ENCODE measurements at places on chromosomes 3 and 15.

DNA sequence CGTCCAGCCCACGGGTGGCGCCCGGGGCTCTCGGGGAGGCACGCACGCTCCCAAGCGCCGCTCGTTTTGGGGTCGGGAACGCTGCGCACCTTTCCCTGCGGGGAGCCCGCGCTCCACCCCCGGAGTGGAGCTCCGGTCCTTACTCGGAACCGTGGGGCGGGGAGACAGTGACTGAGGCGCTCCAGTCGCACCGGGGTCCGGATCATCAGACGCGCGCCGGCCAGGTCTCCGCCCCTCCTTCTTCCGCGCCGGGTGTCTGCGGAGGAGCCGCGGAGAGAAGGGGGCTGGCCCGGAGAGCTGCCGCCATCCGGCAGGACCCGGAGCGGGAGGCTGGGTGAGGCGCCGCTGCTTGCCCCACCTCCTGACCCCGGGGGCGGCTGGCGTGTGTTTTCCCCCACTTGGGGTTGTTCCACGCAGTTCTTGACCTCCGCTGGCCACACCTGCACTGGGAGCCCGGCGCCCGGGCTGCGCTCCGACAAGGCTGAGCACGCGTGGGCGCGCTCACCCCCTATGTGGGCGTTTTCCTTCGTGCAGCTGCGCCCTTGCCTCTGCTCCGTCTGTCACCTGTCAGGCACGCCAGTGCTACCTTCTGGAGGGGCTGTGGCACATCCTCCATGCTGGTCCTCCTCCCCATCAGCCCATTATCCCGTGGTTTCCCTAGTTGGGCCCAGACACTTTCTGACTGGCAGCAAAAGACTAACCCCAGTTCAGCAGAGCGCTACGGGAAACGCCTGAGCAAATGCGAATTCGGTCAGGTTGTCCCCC, at the start of gene MCF2L2:
TSS of gene MCF2L2 (minus strand) at position 173 of the 765 bp plus-strand sequence. CDS start 642 bp downstream, outside the sequence.
- DNase-seq, result no peak

DNA sequence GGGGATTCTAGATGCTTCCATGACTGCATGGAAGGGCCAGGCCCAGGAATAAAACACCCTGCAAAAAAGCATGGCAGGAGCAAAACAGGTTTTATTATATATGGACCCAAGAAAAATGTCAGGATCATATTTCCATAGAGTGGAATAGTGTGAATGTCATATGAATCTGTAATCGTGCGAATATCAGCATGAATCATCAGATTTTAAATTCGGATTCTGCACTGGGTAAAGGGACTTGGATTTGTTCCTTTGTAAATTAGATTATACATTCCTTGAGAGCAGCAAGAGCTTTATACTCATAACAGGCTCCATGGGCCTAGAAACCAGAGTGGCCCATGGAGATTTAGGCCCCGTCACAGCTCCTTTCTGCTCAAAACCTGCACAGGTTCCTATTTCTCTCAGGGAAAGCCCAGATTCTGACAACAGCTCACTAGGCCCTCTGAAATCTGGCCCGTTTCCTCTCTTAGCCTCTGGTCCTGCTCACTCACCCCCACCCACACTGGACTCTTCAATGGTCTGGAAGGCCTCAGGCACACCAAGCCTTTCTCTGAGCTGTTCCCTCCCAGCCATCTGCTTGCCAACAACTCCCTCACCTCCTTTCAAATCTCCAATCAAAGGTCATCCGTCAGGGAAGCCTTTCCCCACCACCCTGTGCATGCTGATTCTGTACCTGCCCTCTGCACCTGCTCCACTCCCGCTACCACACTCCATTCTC, 76.0 kb downstream of the FEM1B start:
- peak; percentile 60 for DNase-seq

GRCh38 chr3:111903067-111903511, 44.0 kb downstream of the PHLDB2 start:
- peak; percentile 92 for DNase-seq

DNA sequence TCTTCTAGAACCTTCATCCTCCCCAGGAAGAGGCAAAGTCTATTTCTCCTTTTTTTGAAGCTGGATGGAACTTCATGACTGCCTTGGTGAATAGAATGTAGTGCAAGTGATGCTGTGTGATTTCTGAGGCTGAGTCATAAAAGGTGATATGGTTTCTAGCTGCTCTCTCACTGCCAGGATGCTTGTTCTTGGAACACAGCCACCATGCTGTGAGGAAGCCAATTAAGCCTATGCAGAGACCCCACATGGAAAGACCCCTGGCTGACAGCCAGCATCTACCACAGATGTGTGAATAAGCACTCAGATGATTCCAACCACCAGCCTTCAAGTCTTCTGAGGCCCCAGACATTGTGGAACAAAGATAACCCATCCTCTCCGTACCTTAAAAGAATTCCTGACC, 57.0 kb downstream of the ISL2 start:
- peak; percentile 60 for DNase-seq

GRCh38 chr3:50265571-50265970, 3.4 kb upstream of the SEMA3B start:
- no peak for DNase-seq

DNA sequence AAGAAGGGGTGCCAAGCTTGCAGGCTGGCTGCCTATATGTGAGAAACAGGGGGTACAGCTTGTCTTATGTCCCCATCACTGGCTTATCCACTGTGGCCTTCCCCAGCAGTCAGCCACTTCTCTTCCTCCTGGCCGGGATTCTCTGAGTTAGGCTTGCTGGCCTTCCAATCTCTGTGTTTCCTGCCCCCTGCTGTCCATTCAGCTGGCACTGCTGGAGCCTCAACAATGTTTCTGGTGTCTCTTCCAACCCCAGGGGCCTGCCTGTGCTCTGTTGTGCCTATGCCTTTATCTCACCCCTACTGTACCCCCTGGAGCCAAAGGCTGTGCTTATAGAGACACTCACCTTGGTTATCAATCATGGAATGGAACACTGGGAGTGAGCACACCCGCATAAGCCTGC, 36.5 kb downstream of the ANAPC13 start:
- no peak for DNase-seq

DNA sequence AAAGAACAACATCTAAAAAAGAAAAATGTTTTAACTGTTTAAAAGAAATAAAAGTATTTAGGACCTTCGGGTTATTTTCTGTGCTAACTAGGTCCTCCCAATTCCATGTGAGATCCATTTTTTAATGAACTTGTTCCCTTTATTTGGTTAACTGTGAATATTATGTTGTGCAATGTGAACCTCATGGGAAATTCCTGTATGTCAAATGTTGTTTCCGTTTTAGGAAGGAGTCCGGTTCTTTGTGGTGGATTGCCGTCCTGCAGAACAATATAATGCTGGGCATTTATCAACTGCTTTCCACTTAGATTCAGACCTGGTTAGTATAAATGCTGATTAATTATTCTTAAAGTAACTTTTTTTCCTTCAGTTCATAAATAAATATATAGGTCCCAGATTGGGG, 35.5 kb upstream of the NIT2 start:
- no peak for DNase-seq

DNA sequence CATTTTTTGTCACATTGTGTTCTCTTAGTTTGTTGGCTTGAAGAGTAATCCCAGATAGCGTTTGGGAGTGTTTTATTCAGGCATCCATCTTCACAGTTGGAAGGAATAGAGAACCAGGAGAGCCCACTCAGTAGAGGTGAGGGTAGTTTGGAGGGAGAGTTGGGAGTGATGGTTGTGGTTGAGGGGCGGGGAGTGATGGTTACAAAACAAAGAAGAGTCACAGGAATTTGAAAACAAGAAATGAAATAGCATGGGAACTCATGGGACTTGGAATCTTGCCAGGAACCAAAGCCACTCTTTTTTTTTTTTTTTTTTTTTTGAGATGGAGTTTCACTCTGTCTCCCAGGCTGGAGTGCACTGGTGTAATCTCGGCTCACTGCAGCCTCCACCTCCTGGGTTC, 36.3 kb downstream of the DUT start:
- DNase-seq, result no peak

DNA sequence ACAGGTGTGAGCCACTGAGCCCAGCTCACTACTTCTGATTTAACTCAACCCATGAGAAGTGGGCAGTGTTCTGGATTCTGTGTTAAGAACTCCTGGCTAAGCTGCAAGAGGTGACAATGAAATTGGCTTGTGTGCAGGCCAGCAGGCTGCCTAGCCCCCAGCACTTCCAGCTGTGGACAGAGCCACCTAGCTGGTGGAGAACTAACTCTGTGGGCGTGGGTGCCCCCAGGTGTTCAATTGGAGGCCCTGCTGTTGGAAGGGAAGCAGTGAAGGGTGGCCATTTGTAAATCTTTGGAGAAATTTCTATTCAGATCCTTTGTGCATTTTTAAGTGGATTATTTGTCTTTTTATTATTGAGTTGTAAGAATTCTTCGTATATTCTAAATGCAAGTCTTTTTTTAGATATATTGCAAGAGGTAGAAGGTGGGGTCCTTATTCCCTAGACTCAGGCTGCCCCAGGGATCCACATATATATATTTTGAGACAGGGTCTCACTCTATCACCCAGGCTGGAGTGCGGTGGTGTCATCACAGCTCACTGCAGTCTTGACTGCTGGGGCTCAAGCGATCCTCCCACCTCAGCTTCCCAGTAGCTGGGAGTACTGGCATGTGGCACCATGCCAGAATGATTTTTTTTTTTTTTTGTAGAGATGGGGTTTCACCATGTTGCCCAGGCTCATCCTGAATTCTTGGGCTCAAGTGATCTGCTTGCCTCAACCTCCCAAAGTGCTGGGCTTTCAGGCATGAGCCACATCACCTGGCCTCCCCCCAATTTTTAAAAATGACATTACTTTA, 7.2 kb upstream of the SCAMP5 start:
- DNase-seq, result no peak

GRCh38 chr15:25849157-25849921, 13.8 kb downstream of the ATP10A start:
- peak; percentile 88 for DNase-seq

GRCh38 chr3:71891483-71891882, 106.5 kb upstream of the PROK2 start:
- no peak for DNase-seq

- DNase-seq, result peak; percentile 14
Observed at GRCh38 chr3:48268381-48268935, 27.6 kb downstream of the ZNF589 start.

DNA sequence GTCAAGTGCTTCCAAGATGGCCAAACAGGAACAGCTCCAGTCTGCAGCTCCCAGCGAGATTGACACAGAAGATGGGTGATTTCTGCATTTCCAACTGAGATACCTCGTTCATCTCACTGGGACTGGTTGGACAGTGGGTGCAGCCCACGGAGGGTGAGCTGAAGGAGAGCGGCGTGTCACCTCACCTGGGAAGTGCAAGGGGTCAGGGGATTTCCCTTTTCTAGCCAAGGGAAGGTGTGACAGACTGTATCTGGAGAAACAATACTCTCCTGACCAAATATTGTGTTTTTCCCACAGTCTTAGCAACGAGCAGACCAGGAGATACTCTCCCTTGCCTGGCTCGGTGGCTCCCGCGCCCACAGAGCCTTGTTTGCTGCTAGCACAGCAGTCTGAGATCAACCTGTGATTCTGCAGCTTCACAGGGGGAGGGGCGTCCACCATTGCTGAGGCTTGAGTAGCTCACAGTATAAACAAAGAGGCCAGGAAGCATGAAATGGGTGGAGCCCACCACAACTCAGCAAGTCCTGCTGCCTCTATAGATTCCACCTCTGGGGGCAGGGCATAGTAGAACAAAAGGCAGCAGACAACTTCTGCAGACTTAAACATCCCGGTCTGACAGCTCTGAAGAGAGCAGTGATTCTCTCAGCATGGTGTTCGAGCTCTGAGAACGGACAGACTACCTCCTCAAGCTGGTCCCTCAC, 293.5 kb upstream of the SUCLG2 start:
- DNase-seq, result no peak

DNA sequence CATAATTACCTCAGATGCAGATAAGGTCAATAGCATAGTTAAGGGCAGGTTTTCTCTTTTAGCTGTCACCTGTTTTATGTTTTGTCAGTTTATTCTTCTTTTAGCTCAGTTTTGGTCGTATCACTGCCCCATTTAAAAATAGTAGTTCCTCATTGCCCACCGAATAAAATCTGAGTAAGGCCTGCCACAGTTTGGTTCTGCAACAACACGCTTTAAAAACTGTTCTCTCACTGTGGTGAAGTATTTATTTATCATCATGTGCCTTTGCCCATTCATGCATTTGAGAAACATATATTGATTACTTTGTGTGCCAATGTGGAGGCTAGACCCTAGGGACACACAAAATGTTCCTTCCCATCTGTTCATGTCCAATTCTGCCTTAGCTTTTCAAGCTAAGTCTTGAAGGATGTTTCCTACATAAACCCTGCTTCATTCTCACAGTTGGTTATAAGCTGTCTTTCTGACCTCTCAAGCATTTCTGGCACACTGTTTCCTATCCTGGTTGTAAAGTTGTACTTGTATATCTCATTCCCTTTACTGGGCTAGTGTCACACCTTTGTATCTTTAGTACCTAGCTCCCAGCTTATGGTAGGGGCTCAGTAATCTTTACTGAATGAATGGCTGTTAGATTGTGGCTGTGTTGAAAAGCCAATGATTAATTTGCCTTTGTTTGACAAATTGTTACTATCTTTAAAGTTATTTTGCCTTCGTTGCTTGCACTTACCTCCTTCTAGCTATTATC, 23.9 kb downstream of the AKAP13 start:
- DNase-seq, result peak; percentile 10

- DNase-seq, result no peak
Observed at GRCh38 chr3:119677641-119677934, 382 bp upstream of the COX17 start.

- no peak for DNase-seq
Observed at GRCh38 chr3:128252083-128252482, 98.8 kb downstream of the EEFSEC start.

GRCh38 chr3:35971686-35972085, 332.4 kb downstream of the ARPP21 start:
- DNase-seq, result no peak

GRCh38 chr3:86951322-86951721, 39.6 kb downstream of the VGLL3 start:
- peak; percentile 65 for DNase-seq

GRCh38 chr15:88089024-88089620, 167.4 kb downstream of the NTRK3 start:
- DNase-seq, result peak; percentile 53

- no peak for DNase-seq
Observed at GRCh38 chr15:26879706-26880105, 12.8 kb downstream of the GABRA5 start.

DNA sequence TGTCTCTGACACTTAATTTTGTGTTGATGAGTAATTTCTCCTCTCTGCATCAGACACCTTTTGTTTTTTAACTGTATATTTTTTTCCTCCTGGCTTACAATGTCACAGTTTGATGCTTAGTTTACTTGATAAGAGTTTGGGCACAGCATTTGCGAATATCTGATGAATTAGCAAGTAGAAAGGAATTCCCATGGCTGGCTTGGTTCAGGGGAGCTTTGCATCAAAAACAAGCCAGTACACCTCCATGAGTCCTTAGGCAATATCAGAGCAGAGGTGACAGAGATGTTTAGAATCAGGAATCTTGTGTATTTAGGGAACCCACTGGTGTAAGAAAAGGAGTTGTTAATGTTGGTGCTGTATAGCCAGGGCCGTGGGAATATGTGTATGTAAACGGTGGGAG, 9.3 kb downstream of the ARHGEF26 start:
- no peak for DNase-seq

Data from astrocyte (in vitro differentiated cells and primary cell).